ENCODE measurements at places on chromosomes 1 and 21.
A peak's percentile ranks its signal among the peaks of the same experiment; 100 is the strongest.

GRCh38 chr1:70847013-70847412 is 200.6 kb downstream of the PTGER3 start:
- no peak for DNase-seq

- no peak for DNase-seq
These were observed 33.0 kb downstream of the RUNX1 start for GRCh38 chr21:35016071-35016470.

GRCh38 chr1:95007687-95008086 is 65.1 kb downstream of the ALG14 start:
- peak; percentile 88 for DNase-seq

DNA sequence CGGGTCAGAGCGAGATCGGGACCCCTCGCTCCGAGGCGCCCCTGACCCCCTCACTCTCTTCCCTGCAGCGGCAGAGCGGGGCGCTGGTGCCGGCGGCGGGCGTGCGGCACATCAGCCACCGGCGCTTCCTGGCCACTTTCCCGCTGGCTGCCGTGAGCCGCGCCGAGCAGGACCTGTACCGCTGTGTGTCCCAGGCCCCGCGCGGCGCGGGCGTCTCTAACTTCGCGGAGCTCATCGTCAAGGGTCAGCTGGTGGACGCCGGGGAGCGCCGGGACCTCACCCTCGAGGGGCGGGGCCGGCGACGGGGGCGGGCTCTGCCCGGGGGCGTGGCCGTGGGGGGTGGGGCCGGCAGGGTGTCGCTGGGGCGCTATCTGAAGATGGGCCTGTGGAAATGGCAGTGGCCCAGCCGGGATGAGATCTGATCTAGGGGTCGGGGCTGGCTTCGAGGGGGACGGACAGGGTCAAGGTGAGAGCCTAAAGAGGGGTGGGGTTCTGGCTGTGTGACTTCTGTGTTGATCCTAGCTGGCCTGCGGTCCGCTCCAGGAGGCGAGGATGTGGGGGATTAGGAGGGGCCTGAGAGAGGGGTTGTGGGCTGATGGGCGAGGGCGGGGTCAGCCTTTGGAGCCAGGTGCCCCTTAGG is 23.6 kb downstream of the PTPRU start:
- peak; percentile 41 for DNase-seq

DNA sequence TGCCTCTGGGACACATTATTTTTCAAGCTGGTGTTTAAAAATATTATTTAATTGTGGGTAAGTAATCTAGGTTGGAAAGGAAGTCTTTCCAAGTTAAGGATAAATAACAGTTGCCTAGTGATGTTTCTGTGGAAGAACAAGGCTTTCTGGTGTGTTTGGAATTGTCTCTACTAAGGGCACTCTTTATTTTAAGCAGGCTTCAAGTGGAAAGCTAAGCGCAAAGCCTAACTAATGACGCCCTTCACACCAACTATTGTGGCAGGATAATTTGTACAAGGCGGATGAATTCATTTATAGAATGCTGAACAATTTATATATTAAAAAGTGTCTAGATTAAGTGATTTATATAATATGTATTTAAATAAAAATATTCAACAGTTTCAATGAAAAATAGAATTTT is 25.1 kb upstream of the RWDD3 start:
- no peak for DNase-seq

Data from epithelial cell of esophagus (primary cell).